Stimulated activated CD4-positive, alpha-beta T cell treated with anti-CD3 and anti-CD28 coated beads, Interleukin-1b, Interleukin-23, amount 100 ng/mL, for 24 hours (primary cell): ENCODE measurements at places on chromosomes 7 and 10.

DNA sequence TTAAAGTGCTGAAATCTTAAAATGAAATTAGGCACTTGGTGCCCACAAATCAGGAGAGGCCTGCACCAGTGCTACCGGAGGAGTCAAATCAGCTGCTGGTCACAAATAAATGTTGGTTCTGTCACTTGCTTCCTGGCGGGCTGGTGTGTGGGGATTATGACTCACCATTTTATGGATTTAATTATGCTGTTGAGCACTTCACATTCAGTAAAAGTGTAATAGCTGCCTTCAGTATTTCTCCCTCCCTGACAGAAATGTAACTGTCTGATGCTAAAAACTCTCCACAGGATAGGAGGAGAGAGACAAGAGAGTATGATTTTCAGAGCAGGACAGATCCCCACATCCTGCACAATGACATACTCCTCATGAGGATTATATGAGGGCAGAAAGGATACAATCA, 186.0 kb downstream of the JAZF1 start:
- no peak for DNase-seq

GRCh38 chr7:155997431-155998327, 185.4 kb upstream of the SHH start:
- DNase-seq: no peak

DNA sequence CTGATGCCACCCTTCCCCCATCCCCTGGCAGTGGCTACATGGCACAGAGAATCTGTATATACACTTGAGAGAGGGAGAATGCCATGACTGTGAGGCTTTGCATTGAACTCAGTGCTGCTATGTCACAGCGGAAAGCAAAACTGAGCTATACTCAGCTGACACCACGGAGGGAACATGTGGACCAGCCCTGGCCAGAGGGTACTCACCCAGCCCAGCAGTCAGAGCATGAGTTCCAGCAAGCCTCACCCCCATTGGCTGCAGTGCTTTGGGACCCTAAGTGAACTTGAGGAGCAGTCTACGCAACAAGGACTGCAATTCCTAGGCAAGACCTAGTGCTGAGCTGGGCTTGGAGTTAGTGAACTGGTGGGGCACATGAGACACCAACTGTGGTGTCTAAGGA, 10.3 kb upstream of the AOC1 start:
- no peak for DNase-seq

DNA sequence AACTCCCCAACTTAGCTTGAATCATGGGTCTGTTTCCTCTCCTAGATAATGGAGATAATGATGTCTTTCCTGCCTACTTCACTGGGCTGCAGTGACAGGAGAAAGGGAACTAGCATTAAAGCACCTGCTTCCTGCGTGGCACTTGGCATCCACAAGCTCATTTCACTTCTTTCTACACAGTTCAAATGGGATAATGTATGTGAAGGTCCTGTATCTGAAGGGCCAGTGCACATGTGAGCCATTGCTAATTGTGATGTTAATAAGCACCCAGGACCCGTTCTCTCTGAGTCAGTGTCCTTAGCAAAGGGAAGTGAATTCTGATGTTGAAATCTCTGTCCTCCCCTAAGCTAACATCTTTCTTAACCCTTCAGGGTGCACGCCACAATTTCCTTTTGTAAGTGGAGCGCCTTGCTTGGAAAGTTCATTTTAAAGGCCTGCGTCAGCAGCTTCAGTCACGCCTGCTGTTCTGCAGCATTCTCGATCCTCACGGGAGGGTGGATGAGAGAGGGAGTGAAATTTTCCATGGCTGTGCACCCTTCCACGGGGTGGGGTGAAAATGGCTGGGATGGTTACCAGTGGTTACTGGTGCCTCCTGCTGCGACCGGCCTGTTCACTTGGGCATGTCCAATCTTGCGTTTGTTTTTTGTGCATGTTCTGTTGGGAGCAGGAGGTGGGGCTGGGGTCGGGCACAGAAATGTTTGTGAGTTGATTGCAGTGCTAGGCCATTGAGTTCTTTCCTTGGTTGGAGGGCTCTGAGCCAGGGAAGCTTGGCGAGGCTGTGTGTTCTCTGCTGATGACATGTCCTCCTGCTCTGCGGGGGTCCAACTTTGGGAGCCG, 59.2 kb downstream of the HK1 start:
- no peak for DNase-seq

DNA sequence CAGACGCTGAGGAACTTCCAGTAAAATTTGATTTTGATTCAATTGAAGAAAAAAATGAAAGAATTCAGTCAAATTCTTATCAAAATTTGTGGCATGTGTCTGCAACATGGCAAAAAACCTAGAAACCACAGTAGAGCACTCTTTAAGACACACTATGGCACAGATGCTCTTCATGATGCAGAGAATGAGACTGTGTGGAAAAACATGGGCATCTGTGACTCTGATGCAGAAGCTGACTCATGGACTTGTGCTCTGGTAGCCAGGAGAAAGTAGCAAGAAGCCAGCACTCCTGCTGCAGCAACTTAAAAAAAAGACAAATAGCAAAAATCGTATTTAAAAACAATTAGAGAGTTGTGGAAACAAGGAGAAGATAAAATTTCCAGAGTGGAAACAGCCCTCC, 8.9 kb upstream of the KCNK18 start:
- no peak for DNase-seq

DNA sequence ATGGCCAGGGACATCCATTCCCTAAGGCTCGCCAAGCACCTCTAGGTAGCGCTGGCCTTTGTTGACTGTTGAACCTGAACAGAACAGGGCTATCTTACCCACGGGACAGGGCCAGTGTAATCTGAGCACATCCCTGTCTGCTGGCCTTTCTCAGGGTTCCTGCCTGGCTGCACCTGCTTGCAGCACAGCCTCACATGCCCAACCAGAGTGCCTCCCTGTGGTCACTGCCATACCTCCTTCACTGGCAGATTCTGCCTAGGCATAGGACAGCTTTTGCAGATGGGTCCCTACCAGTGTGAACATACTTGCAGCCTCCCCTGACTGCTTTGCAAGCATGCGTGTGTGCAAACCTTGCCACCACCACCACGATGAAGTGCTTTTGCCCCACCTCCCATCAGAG, 15.8 kb upstream of the LIPN start:
- no peak for DNase-seq

- no peak for DNase-seq
Observed at GRCh38 chr7:70598976-70599375, 533.0 kb upstream of the GALNT17 start.

DNA sequence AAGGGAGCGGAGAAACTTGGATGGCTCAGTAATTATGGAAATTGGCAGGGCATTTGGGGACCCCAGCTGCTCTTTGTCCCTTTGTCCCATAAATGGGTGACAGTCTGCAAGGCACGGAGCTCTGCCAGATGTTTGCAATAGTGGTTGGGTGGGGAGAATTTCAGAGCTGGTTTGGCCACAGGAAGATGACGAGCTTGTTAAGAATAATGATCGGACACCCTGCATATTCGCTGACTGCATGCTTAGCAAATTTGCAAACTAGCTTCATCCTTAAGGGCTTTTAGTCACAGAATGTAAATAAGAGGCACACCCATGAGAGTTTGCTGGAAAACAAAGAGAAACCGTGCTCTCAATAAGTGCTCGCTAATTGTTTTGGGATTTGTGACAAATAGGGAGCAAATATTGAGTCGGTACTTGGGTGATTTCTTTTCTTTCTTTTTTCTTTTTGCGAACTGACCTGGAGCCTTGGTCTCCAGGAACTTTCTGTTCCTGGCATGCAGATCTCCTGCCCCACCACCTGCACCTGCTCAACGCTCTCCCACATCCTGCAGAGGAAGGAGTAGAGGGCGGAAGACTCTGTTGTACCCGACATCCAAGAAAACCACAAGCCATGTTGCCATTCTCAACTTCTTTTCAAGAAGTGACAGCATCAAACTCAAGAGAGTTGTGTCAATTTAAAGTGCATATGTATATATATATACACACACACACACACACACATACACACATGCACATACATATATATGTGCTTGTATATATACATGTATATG, 238.9 kb downstream of the CAMK1D start:
- DNase-seq: no peak

GRCh38 chr10:50653142-50653541, 29.4 kb upstream of the SGMS1 start:
- DNase-seq: no peak

- DNase-seq: no peak
Observed at GRCh38 chr7:87426160-87426559, 49.3 kb downstream of the ABCB4 start.

GRCh38 chr10:52740155-52740549, 32.4 kb downstream of the MBL2 start:
- DNase-seq: no peak

GRCh38 chr10:89283936-89284475, 17.8 kb upstream of the IFIT2 start:
- DNase-seq: no peak

DNA sequence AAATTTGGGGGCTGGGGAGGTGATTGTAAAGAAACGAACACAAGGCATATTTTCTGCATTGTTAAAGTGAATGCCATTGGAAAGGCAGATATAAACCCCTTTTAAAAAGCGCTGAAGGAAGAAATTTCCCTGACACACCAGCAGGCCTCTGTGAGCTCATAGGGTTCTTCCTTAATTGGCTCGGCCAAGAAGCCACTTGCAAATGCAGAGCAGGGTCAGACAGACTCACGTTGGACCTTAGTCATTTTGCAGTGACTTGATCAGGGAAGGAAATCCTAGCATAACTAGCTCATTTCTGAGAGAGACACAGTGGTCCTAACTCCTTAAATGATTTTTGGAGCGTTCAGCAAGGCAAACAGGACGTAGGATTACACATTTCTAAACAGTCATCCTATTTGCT, 1461.4 kb downstream of the GATA3 start:
- no peak for DNase-seq

GRCh38 chr7:27763983-27764508, 24.1 kb downstream of the TAX1BP1 start:
- DNase-seq: no peak

DNA sequence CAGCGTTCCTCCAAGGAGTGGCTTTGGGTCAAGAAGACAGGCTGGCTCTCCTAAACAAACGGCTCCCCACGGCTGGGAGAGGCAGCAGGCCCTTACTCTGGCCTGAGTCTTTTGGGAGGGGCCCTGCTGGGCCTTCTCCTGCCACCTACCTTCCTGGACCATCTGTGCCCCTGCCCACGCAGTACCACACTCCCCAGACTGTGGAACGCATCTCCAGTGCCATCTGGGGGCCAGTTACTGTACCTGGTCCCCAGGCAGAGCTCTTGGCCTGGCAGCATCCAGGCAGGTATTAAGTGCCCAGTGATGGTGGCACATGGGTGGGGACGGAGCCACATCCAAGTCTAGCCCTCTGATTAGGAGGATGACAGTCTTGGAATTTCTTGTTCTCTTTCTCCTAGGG, 14.4 kb downstream of the ALKBH4 start:
- no peak for DNase-seq

- no peak for DNase-seq
Observed at GRCh38 chr7:794671-795329, 37.5 kb upstream of the SUN1 start.

DNA sequence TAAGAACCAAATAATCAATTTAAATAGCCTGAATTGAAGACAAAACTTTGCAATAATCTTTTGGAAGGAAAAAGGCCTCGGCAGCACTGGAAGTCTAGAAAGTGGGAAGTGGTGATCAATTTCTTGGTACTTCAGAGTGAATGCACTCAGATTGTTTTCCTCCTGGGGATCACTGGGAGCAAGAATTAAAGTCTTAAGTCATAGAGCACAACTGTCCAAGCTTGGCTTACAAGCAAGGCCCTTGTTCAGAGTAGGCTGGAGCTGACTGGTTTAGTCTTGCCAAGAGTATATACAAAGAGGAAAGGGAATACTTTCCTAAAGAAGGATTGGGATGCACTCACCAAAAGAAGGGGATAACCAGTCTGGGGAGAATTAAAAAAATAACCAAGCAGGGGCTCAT, 637.1 kb downstream of the CCSER2 start:
- no peak for DNase-seq
